ENCODE measurements at places on chromosomes 2 and 18.

DNA sequence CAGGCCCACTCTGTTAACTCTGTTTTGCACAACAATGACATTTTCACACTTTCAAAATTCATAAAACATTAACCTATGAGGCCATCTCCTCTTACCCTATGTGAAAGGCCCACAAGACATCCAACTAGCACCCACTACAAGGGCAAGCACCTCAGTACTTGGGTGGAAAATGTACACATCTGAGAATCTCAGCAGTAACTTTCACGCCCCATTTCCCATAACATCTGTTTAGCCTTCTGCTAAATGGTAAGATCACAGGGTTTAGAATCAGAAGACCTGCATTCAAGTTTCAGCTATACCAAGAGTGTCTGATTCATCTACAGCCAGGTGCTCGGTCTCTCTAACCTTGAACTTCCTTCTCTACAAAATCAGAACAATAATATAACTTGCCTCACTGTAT, 89.2 kb downstream of the SP100 start:
- no peak for DNase-seq

DNA sequence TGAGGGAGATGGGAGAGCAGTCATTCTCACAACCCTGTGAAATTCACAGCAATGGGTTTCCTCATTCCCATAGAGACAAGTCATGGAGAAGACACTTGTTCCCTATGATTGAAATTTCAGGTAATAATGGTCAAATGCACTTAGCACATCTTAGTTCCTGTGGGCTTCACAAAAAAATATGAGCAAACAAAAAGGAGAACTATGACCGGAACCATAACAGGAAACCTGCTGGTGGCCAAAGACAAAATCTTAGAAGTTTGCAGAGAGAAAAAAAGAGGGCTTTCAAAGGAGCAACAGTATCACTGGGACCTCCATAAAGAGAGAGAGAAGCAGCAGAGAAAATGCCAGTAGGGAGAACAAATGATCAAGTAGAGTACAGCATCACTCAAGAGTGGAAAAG, 138.9 kb upstream of the APCDD1 start:
- DNase-seq = no peak

GRCh38 chr2:15901095-15901807, 39.1 kb upstream of the MYCN start:
- no peak for DNase-seq

DNA sequence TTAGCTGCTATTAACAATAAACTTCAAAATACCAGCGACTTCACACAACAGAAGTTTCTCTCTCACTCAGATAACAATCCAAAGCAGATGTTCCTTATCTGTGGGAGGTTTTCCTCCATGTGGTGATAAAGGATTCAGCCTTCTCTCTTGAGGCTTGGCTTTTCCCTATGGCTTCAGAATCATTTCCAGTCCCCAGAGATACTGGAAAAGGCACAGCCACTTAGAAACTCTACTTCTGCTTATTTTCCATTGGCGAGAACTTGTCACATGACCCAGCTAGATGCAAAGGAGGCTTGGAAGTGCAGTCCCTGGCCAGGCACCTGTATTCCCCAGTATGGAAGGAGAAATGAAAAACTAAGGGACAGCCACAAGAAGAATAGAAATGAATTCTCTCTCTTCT, 344.8 kb downstream of the MTX2 start:
- DNase-seq = no peak

DNA sequence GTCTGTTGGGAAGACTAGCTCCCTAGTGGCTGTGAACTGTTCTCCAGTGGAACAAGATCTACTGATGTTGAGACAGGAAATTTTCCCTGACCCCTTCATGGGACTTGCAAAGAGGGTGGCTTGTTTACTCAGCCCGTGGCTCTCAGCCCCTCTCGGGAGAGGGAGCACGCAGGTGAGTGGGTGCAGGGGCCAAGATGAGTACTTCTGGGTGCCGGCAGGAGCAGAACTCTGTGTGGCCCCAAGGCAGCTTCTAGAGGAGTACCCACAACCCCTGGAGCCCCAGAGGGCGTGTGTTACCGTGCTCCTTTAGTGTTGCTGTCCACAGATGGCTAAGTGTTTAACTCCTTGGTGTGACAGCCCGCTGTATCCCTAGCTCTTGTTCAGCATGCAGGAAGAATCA, 68.2 kb upstream of the CNGA3 start:
- no peak for DNase-seq

DNA sequence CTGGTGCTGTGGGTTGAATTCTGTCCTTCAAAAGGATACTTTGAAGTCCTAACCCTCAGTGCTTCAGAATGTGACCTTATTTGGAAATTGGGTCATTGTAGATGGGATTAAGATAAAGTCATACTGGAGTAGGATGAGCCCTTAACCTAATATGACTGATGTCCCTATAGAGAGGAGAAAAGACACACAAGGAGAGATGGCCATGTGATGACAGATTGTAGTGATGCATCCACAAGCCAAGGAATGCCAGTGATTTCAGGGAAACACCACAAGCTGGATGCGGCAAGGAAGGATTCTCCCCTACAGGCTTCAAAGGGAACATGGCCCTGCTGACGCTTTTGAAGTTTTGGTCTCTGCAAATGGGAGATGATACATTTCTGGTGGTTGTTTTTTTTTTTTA, 24.7 kb upstream of the CCBE1 start:
- no peak for DNase-seq

GRCh38 chr2:240963065-240963867, 35.2 kb upstream of the SNED1 start:
- no peak for DNase-seq

DNA sequence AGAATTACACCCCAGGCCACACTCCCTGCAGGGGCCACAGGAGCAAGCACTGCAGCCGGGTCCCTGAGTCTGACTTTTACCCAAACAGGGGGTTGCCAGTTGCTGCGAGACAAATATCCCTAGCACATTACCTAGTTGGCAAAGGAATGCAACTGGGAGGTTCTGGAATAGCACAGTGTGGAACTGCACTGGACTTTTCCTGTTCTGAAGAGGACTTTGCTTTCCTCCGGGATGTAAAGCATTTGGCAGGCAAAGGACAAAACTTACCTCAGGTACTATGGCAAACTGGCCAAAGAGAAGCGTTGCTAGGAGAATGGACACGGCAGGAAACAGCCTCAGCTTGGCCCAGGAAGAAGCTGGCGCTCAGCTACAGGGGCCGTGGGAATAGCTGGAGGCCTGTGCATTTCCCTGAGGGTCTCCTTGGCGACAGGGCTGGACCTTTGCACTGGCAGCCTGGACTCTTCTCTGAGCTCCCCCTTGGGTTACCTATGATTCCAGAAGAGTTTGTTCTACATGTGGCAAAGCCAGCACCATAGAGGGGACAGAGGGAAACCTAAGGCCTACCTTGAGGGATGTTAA, 45.0 kb downstream of the BCL11A start:
- DNase-seq = no peak

DNA sequence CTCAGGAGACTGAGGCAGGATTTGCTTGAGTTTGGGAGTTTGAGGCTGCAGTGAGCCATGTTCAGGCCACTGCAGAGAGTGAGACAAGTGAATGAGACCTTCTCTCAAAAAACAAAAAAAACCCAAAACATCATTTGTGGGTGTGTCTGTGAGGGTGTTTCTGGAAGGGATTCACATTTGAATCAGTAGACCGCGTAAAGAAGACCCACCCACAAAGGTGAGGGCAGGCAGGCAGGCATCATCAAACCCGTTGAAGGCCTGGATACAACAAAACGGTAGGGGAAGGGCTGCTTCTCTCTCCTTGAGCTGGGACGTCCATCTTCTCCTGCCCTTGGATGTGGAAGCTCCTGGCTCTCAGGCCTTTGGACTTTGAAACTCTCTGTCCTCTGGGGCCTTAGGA, 25.4 kb downstream of the CDKL4 start:
- DNase-seq = no peak

DNA sequence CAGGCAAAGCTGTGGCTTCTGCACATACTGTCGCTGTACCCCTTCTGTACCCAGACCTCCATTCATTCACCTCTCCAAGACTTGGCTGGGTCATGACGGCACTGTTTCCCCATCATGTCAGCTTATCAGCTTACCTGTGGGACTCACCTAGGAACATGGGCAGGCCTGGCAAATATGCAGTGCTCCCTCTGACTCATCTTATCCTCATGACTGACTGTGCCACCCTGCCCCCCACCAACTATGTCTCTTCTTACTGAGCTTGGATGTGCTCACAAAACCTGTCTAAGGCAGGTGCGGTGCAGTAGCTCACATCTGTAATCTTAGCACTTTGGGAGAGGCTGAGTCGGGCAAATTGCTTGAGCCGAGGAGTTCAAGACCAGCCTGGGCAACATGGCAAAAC, 152.4 kb downstream of the MGAT5 start:
- no peak for DNase-seq

DNA sequence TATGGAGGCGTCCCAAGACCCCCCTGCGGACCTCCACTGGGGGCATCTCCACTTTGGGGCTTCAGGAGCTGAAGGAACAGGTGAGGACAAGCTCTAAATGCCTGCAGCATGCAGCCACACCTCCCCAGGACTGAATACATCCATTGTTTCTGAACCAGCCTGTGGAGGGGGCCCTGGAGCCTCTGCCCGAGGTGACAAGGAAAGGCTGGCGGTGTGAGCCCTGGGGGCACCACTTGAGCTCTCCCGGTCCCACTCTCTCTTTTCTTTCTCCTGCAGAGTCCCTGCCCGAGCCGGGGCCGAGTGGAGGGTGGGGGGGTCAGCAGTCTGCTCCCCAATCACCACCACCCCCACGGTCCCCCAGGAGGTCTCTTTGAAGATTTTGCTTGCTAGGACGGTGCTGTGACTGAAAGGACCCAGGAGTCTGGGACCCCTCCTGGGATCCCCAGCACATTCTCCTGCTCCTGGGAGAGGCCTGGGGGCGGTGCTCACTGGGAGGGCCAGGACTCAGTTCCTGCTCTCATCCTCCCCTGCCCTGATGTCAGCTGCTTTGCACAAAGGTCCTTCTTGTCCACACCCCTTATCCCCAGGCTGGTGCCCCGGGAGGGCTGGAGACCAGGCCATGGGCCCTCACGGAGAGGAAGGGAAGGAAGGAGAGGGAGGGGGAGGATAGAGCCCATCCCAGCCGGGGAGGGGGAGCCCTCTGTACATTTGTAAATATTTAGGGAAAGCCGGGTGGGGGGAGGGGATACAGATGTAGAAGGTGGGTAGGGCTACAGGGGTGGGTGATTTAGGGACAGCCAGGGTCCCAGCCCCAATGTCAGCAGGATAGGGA, 5.7 kb downstream of the CHPF start:
- DNase-seq = no peak

DNA sequence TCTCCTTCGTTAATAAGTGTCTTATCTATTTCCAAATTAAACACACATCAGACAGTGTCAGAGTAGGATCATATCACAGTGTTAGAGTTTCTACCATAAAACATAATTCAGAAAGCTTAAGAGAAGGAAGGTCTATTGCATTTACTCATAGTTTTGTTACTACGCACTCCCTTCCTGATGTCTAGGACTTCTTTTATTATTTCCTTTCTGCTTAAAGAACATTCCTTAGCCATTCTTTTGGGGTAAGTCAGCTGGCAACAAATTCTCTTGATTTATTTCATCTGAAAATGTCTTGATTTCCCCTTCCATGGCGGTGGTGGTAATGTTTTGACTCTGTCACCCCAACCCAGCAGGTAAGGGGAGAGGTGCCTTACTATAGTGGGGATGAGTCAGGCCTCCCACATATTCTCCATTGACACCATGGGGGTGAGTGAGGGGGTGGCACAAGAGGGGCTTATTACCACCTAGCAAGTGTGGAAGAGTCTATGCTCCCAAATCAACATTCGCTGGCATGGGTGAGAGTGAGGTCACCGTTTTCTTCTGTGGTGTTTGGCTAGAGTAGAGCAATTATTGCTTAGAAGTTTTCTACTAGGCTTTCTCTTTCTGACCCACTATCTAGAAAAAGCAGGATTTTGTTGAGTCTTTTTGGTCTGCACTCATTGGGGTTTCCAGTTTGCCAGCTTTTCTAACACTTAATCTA, 29.9 kb downstream of the ABCB11 start:
- DNase-seq = no peak

DNA sequence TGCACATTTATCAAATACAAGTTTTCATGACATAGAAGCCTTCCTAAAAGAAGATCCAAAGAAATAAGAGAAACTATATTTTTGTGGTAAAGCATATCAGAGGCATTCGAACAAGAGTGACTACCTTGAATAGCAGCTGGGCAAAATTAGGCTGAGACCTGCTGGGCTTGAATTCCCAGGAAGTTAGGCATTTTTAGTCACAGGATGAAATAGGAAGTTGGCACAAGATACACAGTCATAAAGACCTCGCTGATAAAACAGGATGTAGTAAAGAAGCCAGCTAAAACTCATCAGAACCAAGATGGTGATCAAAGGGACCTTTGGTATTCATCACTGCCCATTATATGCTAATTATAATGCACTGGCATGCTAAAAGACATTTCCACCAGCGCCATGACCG, 1302.3 kb upstream of the NRXN1 start:
- no peak for DNase-seq

DNA sequence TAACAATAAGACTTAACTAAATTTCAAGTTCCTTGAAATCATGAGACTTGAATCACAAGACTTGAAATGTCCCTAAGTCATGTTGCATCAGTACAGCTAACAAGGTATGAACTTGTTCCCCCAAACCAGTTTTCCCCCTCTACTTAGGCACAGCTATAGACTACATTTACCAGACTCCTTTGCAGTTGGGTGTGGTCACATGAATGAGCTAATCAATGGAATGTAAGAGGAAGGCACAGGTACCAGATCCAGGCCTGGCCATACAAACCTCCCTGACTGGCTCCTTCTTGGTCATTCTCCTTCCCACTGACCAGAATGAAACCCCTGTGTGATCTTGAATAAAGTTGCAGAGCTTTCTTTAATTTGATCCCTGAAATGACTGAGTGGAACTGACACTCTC, 77.8 kb downstream of the DNER start:
- no peak for DNase-seq

DNA sequence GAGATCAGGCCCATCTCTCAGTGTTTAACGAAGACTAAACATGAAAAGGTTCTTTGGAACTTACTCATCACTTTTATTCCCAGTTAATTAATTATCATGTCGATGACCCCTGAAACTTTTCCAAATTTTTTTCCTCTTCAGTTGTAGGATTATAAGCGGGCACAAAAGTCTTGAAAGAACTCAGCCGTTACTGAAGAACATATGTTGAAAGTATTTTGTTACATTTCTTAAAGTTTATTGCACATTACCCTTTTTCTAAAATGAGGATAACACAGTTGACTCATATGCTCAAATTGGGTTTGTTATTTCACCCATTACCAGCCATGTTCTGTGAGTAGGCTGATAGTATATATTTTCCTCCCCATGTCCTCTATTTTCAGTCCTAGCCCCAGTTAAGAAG, 75.9 kb upstream of the COL3A1 start:
- no peak for DNase-seq

DNA sequence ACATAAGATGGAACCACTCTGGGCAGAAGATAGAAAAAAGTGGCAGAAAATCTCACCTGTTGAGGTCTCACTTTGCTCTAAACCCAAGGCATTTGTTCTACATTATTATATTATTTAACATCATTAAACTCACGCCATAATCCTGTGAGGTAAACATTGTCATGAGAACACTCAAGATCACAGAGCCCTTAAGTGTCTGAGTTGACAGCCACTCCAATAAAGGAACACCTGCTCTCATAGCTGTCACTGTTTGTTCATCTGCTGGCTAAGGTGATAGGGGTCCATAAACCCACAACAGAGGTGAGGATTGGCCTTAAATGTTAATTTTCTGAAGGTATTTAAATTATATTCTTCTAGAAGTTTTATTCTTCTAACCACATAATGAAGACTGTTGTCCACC, 439.7 kb downstream of the RIT2 start:
- no peak for DNase-seq

All from dorsolateral prefrontal cortex (tissue), 122 donors.